Stimulated activated CD4-positive, alpha-beta T cell treated with anti-CD3 and anti-CD28 coated beads, Interleukin-2, amount 100 ng/mL, for 24 hours (primary cell): ENCODE measurements at places on chromosomes 12 and 14.

- no peak for DNase-seq
These were observed 148.3 kb downstream of the PHLDA1 start for GRCh38 chr12:75883241-75883640.

GRCh38 chr12:5864301-5864700 lies 80.8 kb downstream of the ANO2 start:
- DNase-seq = no peak

- no peak for DNase-seq
These were observed 362.3 kb upstream of the NOVA1 start for GRCh38 chr14:26959972-26960660.

DNA sequence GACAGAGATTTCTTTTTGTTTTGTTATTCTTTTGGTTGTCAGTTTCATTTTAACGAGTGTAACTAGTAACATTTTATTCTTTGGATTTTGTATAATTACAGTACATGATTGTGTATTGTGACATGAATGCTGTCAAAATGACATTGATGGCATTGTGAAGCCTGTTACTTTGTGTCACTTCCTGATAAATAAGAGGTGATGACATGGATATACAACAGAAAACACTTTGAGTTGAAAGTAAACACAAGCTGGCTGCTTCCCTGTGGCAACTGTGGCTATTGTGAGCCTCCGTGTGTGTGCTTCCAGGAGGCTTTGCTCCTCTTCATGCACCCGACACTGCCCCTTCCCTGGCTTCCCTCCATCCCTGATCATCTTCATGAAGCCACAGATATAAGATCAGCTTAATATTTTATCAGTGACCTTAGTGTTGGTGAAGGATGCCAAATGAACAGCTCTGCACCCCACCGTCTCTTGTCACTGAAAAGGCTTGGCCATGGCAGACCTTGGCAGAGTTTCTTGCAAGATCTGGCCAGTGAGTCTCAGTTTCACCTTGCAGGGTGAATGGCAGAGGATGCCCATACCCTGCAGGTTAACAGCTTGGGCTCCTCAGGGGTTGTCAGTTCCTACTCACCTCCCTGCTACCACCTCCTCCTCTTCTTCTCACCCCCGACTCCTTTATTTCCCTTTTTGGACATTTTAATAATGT lies 191.9 kb downstream of the EPS8 start:
- no peak for DNase-seq

GRCh38 chr12:49954863-49955830 lies 4.6 kb downstream of the AQP2 start:
- no peak for DNase-seq

- DNase-seq = no peak
These were observed 19.5 kb downstream of the COX16 start for GRCh38 chr14:70340002-70340401.

- no peak for DNase-seq
These were observed 955 bp upstream of the FITM1 start for GRCh38 chr14:24129410-24129998.

DNA sequence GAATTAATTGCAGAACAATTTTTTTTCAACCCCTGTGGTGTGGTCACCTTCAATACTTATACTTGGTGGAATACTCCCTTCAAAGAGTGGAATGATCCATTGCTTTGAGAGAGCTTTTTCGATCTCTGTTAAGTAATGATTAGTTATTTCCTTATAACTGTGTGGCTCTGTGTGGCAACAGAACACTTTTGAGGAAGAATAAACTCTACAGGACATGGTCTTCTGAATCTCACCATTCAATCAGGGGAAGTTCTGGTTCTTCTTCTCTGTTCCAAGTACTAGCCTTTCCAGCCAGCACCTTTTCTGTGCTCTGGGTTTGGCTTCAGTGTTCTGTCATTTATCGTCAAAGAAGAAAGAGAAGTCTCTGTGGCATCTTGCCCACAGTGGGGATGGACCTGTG lies 369.2 kb downstream of the ZFP36L1 start:
- no peak for DNase-seq

DNA sequence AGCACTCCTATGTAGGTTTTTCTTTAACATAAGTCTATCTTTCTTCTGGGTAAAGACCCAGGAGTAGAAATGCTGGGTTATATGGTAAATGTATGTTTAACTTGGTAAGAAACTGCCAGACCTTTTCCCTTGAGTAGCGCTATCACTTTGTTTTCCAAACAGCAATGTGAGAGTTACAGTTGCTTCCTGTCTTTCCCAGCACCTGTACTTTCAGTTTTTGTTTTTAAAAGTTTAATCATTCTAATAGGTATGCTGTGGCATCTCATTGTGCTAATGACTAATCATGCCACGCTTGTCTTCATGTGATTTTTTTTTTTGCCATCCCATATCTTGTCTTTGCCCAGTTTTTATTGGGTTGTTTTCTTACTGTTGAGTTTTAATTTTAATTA lies 28.1 kb downstream of the GIT2 start:
- no peak for DNase-seq

- DNase-seq = no peak
These were observed 195.9 kb upstream of the FBXO33 start for GRCh38 chr14:39628087-39628486.

DNA sequence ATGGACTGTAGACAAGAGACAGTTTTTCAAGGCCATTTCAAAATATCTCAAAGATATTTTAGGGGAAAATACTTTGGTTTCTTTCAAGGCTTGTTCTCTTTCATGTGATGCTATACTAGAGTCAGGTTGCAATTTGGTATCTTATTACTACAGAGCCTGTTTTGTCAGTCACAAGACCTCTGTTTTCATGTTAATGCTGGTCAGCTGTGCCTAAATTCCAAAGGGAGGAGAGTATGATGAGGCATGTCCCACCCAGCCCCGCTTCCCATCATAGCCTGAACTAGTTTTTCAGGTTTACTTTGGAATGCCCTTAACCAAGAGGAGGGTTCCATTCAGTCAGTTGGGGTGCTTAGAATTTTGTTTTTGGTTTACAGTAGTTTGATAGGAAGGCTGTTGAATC lies 52.6 kb downstream of the GPHB5 start:
- no peak for DNase-seq

DNA sequence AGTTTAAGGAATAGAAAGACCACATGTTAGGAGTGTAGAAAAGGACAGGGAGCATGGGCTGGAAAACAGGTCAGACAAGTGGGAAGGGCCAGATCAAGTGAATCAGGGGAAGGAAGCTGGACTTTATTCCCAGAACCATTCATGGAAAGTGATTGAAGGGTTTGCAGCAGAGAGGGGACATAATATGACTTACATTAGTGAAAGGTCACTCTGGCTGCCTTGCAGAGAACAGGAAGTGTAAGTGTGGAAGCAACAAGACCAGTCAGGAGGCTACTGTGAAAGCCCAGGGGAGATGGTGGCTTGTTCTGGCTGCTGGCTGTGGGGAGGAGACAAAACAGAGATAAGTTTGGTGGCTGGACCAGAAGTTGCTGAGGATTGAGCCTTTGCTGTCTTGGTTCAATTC lies 69.1 kb downstream of the VCPKMT start:
- no peak for DNase-seq

- no peak for DNase-seq
These were observed at the start of gene SERPINA4 for GRCh38 chr14:94560751-94561655. Gene SERPINA4, plus strand, starts transcription at chr14:94561442. Its CDS starts 2,041 bp downstream, at chr14:94563483.

DNA sequence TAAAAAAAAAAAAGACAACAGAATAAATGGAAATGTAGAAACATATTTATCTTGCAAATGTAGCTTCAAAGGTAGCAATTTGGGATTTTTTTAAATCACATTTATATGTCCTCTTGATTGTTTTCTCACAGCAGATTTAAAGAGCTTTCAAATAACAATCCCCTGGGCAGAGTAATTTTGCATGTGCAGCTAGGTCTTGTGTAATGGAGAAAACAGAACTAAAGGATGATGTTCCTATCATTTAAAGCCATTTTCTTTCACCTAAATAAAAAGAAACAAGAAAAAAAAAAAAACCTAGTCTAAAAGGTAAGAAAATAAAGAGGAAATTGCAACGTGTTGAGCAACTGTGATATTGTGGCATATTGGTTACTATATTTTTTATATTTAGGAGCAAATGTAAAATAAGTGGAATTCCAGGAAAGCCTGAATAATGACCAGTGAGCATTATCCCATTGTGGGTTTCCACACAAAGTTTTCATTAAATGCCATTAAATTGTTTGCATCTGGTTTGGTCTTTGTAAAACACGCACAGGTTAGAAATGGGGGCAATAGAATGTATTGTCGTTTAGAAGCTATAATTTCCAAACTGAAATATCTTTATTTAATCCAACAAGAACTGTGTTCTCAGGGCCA lies 215.6 kb downstream of the SLC6A15 start:
- DNase-seq = no peak

- no peak for DNase-seq
These were observed 154.6 kb upstream of the ALG10B start for GRCh38 chr12:38162013-38162412.

DNA sequence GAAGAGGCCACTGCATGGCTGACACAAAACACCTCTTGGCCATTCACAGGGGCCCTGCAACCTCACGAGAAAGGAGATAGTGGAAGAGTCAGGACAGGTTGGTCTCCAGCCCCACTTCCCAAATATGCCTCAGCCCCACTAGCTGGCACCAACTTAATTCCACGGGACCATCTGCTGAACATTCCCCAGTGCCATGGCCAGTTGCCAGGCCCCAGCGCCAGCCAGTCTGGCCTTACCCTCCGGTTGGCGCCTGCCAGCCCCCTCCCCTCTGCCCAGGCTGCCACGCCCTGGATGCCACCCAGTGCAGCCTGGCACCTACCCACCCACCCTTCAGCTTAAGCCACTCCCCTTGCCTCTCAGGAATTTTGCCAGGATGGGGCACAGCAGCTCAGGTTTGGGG lies 21.2 kb upstream of the HSPB8 start:
- no peak for DNase-seq

- no peak for DNase-seq
These were observed 8.1 kb downstream of the ZNF219 start for GRCh38 chr14:21090194-21090939.

DNA sequence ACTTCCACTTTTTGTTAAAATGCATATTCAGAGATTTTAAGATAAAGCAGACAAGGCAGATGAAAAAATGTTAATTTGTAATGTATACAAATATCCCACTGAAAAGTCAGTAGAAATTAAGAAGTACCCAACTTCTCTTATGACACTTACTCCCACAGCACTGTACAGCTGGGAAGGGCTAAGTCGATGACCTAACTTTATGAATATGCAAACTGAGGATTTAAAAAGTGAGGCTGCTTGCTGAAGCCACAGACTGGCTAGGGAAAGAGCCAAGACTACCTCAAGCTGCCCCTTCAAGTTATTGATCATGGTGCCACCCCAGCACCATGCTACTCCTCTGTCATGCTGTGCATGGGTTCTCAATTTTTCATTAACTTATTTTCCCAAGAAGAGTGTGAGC lies 17.0 kb downstream of the PPM1H start:
- no peak for DNase-seq

DNA sequence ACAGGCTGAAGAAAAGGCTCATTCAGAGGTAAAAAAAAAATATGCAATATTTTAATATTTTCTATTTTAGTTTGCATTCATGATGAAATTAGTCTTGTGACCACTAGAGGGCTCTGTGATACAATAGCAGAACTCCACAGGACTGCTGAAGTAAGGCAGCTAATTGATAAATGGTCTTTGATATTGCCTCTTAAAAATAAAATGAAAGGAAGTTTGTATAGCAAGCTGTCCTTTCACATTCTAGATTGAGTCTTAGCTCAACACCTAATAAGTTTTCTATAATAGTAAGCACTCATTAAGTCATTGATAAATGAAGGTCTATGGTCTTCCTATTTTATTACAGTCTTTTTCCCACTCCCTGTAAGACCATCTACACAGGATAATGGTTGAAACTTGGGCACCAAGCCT lies 315.7 kb downstream of the NAV3 start:
- no peak for DNase-seq

GRCh38 chr12:116628989-116629388 lies 69.8 kb downstream of the MAP1LC3B2 start:
- no peak for DNase-seq

GRCh38 chr14:97604731-97605130 lies 807.5 kb downstream of the VRK1 start:
- no peak for DNase-seq

GRCh38 chr12:58079806-58080205 lies 138.4 kb downstream of the ATP23 start:
- no peak for DNase-seq
